CD8-positive, alpha-beta memory T cell (primary cell): ENCODE measurements at places on chromosomes 12 and 14. TPM values are rescaled to one million over a fixed set of nuclear protein-coding genes. Genes with fewer than 3 reads are reported as not detected.

DNAH10 gene
- not detected for polyA plus RNA-seq

PPP1R3E gene
- 2.0 TPM for polyA plus RNA-seq

- no peak for DNase-seq
Observed at GRCh38 chr12:62291864-62292760, 31.9 kb downstream of the USP15 start.

DNA sequence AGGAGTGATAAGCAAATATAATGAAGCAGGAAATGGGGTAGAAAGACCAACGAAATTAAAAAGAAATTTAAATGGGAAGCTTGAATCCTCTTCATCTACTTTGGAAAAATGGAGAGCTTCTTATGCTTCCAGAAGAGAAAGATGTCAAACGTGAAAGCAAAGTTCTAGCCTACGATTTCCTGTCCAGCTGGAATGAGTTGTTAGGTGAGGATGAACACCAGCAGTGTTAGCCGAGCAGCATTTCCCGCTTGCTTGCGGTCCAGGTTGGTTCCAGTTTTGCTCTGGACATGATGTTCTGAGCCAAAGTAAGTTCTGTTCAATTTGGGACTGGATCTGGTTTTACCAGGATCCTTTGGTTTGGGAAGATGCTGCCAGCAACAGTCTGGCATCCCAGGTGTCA lies 78.9 kb downstream of the DACT1 start:
- no peak for DNase-seq

DNA sequence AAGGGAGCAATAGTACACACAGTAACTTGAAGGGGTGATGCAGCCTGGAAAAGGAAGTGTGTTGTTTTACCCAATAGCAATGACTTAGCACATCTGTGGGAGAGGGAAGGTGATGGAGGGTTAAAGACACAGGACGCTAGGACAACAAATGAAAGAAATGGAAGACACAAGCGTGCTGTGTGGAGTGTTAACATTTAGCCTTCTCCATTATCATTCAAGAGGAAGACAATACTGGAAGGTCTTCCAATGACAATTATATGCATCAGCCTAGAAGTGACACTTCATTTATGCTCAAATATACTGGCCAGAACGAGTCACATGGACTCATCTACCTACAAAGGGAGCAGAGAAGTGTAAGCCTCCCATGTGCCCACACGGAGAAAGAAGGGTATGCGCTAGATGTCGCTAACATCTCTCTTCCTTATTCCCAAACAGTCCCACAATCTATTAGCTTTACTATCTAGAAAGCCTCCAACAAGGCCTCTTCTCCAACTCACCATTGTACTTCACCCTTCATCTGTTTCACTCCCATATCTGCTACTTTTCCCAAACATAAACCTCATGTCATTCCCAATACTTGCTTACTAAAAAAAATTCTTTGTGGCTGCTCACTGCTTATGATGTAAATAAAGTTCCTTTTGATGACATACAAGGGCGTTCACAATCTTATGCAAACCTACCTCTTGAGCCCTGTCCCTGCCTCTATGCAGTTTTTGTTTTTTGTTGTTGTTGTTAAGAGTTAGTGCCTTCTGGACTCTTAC lies 20.3 kb downstream of the PPM1H start:
- no peak for DNase-seq

GRCh38 chr12:21614506-21614905 lies 9.9 kb upstream of the GYS2 start:
- DNase-seq: no peak

DNA sequence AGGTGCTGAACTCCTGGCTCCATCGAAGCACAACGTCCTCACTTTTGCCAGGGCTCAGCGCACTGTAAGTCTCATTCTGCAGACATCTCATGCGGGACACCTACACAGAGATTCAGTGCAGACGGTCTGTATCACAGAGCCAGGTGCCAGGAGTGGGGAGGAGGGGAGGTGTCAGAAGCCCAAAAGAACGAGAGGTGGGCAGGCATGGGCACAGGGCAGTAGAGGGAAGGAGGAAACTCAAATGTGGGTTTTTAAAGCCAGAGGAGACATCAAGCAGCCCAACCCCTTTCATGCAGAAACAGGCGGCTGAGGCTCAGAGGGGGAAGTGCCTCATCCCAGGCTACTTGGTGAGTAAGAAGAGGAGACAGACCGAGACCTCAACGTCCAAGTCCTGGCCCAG lies 2.5 kb upstream of the LPAR5 start:
- DNase-seq: no peak
